SK-N-DZ (cell line): ENCODE measurements at places on chromosomes 3 and 15.

DNA sequence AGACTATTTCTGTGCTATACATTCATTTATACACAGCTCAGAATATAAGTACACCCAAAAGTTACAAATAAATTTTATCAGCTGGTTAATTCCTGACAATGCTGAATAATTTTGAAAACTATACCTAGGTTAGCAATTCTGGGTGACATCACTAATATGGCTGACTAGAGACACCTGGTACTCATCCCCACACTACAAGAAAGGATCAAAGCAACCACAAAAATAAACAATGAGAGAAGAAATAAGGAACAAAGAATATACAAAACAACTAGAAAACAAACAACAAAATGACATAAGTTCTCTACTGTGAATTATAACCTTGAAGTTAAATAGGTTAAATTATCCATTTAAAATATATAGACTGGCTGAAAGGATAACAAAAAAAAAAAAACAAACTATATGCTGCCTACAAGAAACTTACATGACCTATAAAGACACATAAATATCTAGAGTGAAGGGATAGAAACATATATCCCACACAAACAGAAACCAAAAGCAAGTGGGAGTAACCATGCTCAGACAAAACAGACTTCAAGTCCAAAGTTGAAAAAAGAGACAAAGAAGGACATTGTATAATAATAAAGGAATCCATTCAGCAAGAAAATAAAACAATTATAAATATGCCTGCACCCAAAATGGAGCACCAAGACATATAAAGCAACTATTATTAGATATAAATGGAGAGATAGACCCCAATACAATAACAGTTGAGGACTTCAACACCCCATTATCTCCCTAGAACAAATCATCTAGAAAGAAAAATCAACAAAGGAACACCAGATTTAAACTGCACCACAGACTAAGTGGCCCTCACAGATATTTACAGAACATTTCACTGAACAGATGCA lies 57.8 kb downstream of the IMPG2 start:
- no peak for DNase-seq

GRCh38 chr3:105999856-106000255 lies 131.0 kb upstream of the CBLB start:
- no peak for DNase-seq

DNA sequence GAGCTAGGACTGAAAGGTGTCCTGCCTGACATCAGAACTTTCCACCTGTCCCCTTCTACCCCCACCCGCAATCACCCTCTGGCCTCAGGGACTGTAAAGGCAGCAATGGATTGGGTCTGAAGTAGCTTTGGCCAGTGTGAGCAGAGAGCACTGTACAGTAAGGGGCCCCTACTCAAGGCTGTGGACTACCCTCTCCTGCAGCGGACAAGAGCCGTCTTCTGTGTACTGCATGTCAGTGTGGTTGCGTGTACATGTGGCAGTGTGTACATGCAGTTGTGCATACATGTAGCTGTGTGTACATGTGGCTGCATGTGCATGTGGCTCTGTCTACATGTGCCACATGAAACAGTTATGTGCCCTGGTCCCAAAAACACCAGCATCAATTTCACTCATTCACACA lies 205.9 kb upstream of the LINGO1 start:
- DNase-seq, result no peak

DNA sequence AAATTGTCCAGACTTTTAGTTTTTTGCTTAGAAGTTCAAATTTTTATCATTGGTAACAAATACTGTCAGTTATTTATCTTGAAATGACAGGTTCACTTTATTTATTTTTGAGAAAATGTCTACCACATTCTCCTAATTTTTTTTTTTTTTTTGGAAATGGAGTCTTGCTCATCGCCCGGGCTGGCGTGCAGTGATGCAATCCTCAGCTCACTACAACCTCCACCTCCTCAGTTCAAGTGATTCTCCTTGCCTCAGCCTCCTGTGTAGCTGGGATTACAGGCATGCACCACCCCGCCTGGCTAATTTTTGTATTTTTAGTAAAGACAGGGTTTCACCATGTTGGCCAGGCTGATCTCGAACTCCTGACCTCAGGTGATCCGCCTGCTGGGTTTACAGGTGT lies 16.1 kb upstream of the EBLN2 start:
- no peak for DNase-seq

- no peak for DNase-seq
Observed at GRCh38 chr3:144875211-144875610, 903.6 kb downstream of the DIPK2A start.

- no peak for DNase-seq
Observed at GRCh38 chr15:48541341-48542278, 103.9 kb downstream of the FBN1 start.

- DNase-seq, result no peak
Observed at GRCh38 chr15:39594446-39595337, 13.8 kb downstream of the THBS1 start.
